ENCODE measurements at places on chromosomes 6 and 20.

- DNase-seq, result no peak
Measured at GRCh38 chr6:159819932-159820640, 20.0 kb downstream of the PNLDC1 start.

- DNase-seq, result no peak
Measured at GRCh38 chr6:22113026-22113766, 183.6 kb downstream of the PRL start.

DNA sequence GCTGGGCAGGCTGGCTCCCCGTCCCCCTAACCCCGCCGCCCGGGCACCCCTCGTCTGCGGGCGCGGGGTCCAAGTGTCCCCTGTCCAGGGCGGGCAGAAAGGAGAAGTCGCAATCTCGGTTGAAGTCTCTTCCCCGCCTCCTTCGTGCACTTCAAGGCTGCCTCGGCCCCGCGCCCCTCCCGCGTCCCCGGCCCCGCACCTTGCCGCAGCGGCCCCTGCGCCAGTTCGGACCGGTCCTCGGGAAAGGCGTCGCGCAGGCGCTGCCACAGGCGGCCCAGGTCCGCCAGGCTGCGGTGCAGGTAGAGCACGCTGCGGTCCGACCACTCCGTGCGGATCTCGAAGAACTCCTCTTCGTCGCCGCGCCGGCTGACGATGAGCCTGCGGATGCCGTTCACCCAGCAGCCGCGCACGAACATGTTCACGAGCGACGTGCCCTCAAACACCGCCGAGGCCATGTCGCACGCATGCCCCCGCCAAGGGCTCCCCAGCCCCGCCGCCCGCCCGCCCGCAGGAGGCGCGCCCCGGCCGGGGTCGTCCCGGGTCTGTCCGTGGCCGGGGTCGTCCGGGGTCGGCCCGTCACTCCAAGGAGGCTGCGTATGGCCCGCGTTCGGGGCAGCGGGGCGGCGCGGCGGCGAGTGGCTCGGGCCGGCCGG lies at the start of gene PXDC1:
TSS of gene PXDC1 (minus strand) at position 637 of the 653 bp plus-strand sequence. CDS start at position 455, 182 bp downstream.
- DNase-seq, result no peak

DNA sequence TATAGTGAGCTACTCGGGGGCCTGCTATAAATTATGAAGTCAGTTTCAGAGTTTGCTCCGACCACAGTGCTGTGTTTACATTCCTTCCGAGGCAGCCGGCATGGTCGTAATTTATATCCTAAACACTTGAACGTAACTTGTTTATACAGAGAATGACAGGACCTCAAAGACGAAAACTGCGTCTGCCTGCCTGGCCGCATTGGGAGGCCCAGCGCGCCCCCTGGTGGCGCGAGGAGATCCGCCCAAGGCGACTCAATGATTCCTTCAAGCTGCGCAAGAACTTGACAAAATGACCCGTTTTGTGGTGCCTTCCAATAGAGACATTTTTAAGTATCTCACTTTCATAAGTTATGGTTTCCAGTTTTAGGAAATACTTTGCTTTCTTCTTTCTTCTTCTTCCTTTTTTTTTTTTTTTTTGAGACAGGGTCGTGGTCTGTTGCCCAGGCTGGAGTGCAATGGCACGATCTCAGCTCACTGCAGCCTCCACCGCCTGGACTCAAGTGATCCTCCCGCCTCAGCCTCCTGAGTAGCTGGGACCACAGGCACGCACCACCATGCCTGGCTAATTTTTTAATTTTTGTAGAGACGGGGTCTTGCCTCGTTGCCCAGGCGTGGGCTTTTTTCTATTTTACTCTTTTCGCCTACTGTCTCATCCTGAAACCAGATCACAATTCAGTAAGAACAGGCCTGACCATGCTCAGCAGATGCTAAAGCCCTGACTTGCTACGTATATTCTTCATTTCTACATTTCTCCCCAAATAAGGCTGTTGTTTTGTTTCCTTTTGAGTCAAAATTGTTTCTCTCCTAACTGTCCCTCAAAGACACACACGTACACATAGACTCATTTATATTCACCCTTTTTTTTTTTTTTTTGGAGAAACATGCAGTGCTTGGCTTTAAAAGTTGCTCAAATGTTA lies 7.8 kb downstream of the FOXF2 start:
- DNase-seq, result peak; percentile 83

- DNase-seq, result no peak
Measured at GRCh38 chr6:157574851-157575424, 193.9 kb downstream of the ZDHHC14 start.

DNA sequence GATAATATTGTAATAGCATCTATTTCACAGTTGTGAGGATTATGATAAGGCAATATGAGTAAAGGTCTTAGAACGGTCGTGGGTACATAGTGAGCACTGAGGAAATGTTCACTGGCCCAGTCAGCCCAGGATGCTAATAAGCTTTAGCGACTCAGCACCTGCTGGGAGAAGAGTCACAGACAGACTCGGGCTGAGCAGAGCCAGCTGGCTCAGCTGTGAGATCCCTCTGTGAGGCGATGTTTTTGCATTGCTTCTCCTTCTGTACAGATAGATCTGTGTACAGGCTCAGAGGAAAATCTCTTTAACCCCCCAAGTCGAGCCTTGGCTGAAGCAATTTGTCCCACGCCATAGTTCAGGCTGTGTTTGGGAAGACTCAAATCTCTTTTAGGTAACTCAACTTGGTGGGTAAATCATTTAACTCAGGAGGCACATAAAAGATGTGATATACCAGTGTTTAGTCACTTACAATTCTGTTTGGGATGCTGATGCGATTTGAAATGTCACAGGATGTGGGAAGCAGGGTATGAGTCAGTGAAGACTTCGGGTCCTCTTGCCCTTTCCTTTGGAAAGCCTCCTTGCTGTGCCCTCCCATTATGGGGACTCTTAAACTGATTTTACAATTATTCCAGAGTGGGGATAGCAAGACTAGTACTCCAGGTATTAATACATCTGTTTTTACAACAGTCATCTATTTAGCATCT lies 53.1 kb downstream of the PHACTR1 start:
- DNase-seq, result no peak

DNA sequence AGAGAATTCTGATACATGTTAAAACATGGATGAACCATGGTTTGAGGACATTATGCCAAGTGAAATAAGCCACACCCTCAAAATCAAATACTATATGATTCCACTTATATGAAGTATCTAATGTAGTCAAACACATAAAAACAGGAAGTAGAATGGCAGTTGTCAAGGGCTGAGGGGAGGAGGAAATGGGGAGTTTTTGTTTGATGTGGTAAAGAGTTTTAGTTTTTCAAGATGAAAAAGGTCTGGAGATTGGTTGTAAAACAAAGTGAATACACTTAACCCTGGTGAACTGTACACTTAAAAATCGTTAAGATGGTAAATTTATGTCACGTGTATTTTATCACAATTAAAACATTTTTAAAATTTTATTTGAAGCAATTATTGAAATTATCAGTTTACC lies 127.4 kb upstream of the GRIK2 start:
- DNase-seq, result no peak

- DNase-seq, result no peak
Measured at GRCh38 chr6:170230520-170231292, 60.2 kb downstream of the DLL1 start.

GRCh38 chr20:32395066-32395465 lies 36.9 kb downstream of the ASXL1 start:
- no peak for DNase-seq

DNA sequence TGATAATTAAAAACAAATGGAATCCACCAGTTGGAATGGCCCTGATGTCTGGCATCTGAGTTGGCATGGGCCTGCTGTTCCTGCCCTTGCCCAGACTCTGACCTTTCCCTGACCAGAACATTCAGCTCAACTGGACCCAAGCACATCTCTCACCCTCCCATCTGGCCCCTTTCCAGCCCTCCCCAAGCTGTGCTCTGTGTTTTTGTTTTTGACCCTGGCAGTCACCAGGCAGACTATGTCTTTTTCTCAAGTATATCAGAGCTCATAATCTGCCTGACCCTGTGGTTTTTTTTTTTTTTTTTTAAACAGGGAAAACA lies 117.6 kb downstream of the TRDN start:
- DNase-seq, result no peak

DNA sequence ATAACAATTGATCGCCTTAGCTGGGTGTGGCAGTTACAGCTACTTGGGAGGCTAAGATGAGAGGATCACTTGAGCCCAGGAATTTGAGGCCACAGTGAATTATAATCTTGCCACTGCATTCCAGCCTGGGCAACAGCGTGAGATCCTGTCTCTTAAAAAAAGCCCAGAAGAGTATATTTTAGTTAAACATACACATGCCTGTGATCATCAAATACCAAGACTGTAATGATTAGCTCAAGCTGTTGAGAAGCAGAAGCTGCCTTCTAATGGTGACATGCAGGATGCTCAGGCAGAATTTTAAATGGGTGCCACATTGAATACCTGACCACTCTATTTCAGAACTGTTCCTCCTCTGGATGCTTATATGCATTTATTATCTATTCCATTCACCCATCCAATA lies 8.9 kb upstream of the TMEM14A start:
- no peak for DNase-seq

- peak; percentile 70 for DNase-seq
Measured at GRCh38 chr20:32155017-32155981, 45.8 kb downstream of the TM9SF4 start.

GRCh38 chr6:7979831-7980230 lies 69.2 kb upstream of the TXNDC5 start:
- DNase-seq, result no peak

DNA sequence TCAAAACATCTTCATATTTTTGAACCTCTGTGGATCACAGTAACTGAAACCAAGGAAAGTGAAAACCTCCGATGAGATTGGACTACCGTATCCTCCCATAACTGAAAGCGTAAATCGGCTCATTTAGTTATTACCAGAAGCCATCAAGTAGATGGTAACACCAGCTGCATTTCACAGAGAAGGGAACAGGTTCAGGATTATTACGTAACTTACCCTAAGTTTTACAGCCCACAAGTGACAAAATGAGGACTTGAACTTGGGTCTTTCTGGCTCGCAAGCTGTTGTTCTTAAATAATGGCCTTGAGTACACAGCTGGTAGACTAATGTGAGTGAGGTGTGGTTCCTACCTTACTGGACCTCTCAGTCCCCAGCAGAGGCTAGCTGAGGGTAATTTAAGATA lies 37.9 kb upstream of the CBLN4 start:
- DNase-seq, result no peak

DNA sequence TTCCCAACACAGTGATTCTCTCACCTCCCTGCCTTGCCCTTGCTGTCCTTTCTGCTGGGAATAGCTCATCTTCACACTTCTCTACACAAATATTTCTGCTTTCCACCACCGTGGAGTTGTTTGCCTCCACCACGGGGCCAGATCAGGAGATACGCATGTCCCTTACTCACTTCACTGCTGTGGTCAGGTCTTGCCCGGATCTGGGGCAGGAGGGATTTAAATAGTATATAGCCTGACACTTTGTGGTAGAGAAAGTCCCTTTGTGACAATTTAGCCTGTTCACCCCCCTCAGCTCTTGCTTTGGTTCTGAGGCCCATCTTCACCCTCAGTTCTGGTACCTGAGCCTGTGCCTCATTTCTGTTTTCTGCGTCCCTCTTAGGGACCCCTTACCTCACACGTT lies 92.6 kb upstream of the PREP start:
- no peak for DNase-seq

DNA sequence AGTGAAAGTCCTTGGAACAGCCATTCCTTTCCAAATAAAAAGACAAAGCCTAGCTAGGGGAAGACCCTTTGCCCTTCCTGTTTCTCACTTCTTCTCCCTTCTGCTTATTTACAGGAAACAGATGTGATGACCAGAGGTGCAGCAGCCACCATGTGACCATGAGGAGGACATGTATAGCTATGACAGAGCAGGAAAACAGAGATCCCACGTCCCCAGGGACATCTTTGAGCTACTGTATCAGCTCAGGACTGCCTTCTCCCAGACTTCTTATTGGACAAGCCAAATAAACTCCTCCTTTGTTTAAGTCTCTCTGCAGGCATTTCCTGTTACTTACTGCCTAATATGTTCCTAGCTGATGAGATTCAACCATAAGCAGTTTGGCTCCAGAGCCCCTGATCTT lies 133.1 kb upstream of the MLN start:
- no peak for DNase-seq

DNA sequence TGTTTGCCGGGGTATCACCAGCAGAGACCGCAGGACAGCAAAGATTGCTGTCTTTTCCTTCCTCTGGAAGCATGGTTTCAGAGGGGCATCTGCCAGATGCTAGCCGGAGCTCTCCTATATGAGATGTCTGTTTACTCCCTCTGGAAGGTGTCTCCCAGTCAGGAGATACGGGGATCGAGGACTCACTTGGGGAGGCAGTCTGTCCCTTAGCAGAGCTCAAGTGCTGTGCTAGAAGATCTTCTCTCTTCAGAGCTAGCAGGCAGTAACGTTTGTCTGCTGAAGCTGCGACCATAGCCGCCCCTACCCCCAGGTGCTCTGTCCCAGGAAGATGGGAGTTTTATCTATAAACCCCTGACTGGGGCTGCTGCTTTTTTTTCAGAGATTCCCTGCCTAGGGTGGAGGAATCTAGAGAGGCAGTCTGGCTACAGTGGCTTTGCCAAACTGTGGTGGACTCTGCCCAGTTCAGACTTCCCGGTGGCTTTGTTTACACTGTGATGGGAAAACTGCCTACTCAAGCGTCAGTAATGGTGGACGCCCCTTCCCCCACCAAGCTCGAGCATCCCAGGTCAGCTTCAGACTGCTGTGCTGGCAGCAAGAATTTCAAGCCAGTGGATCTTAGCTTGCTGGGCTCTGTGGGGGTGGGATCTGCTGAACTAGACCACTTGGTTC lies 133.0 kb upstream of the FLRT3 start:
- no peak for DNase-seq

- no peak for DNase-seq
Measured at GRCh38 chr6:54907355-54907754, 60.8 kb downstream of the FAM83B start.

DNA sequence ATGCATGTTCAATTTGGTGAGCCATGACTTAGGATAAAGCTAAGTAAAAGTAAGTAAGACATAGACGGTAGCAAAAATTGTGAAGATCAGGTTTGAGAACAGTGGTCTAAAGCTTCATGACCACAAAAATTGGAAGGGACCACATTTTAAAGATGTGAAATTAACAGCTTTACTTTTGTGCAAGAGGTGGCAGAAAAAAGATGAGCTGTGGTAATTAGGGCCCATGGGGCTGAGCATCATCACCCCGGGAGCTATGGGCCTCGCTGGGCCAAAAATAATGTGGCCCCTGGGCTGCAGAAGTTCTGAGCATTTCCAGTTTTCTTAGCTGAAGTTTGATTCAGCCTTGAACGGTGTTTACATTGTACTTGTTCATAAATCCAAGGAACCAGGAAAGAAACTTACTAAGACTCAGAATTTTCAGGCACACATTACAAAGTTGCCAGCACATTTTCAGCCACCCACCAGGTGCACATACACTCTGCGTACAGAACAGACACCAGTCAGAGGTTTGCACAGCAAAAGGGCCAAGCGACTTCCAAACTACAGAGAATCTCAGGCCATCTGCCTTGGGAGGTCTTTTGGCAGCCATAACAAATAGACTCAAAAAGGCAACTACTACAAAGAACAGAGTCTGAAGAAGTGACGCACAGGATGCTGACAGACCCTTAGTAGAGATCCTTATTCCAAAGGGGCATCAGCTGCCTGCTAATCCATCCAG lies 57.7 kb downstream of the CSE1L start:
- no peak for DNase-seq

GRCh38 chr6:164379795-164380194 lies 929.6 kb downstream of the C6orf118 start:
- no peak for DNase-seq

Data from Karpas-422 (cell line).